ENCODE measurements at places on chromosomes 3 and 15.

DNA sequence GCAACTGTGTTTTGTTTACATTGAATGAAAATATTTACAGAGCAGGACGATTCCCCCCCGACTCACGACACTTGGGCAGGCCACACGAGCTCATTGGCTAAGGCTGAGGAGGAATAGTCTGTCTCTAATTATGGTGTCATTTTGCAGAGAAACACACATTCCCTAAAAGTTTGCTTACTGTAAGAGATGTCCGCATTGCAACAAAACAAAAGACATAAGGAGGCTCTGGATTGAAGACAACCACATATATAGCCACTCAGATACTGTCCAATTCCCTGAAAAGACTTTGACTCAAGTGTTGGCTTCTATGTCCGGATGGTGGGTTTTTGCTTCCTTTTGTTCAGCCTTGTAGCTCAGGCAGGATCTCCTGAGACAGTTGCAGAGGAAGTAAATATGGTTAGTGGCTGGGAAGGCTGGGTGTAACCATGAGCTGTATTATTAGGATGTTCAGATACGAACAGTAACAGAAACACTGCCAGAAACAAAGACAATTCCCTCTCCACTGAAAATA, 170.4 kb downstream of the KLHL25 start:
- H3K4me1 ChIP-seq: no peaks in the 10 kb centered on the region
- DNase-seq: no peak
- H3K4me3 ChIP-seq: no peak overlapping the region

DNA sequence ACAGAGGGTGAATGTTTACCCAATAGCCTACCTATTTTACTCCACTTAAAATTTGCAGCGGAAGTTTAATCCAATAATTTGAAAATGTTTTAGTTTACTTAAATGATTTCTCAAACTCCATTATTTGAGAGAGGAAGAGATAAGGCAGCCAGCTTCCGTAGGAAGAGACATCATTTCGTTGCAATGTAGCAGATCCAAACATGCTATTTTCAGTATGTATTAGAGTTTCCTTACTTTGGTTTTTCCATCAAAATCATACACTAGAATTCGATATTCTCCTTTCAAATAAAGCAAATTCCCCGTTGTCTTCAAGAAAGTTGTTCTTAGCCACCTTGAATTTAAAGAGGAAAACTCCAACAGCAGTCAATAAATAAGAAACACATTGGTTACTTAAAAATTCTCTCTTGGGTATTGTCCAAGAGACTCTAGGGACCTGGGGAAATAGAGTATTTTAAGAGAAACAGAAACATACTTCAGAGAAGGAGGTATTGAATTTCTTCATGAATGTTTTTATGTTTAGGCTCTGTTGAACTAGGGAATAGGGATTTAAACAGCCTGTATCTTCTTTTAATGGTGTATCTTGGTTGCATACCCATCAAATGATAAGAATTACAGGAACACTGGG, 324.5 kb upstream of the GBE1 start:
- H3K4me3 ChIP-seq: no peak overlapping the region
- no peak overlapping the region for H3K27ac ChIP-seq
- DNase-seq: no peak
- H3K27me3 ChIP-seq: no peaks in the 10 kb centered on the region
- no peaks in the 10 kb centered on the region for H3K4me1 ChIP-seq

DNA sequence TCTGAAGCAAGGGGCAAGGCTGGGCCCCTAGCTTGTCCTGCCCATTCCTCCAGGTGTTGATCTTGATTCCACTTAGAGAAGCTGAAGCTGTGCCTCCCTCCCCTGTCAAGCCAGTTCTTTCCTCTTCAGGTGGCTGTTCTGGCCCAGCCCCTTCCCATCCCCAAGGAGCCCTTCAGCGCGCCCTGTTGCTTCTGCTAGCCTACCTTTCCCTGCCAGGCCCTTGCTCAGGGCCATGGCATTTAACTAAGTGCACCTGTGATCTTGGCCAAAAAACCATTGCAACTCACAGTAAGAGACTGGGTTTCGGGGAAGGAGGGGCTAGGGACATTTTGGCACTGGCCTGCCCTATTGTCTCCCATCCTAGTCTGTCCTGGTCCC, 1.9 kb upstream of the WDR6 start:
- no peaks in the 10 kb centered on the region for H3K27me3 ChIP-seq
- H3K27ac ChIP-seq: no peak overlapping the region
- peaks cover 4% of the 10 kb centered on the region for H3K4me1 ChIP-seq
- H3K4me3 ChIP-seq: no peak overlapping the region
- no peak for DNase-seq

DNA sequence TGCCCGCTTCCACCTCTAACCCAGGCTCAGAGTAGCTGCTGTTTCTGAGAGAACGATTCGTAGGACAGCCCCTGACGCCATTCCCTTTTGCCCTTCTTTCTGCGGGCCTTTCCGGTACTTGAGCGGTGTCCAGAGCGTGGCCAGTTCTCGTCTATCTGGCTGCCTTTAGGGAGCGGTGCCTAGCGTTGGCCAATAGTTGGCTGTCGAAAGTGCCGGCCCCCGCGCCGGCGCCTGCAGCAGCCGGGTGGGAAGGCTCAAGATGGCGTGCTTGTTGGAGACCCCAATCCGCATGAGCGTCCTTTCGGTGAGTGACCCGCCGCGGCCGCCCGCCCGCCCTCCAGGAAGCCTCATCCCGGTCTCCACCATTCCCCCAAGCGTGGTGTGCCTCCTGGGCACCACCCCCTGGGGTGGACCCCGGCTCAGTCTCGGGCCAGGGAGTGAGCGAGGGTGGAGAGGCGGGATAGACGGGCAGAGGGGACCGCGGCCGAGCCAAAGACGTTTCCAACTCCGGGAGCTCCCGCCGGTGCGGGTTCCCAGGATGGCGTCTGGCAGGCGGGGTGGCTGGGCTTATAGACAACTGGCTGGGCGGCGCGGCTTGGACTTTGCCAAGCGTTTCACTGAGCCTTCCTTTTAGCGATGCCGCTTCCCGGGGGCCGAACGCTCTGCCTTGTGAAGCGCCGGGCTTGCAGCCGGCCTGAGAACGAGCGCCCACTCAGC, at the start of gene ARMC8:
Gene ARMC8 (plus strand): TSS at position 6 of the 717 bp plus-strand sequence. CDS start 254 bp downstream, at position 260.
- H3K4me1 ChIP-seq: no peaks in the 10 kb centered on the region
- no peak for DNase-seq
- H3K36me3 ChIP-seq: peaks cover under 1% of the 10 kb centered on the region

- H3K27me3 ChIP-seq: no peaks in the 10 kb centered on the region
- no peak overlapping the region for H3K27ac ChIP-seq
- peaks cover 5% of the 10 kb centered on the region for H3K4me1 ChIP-seq
- H3K4me3 ChIP-seq: no peak overlapping the region
- no peaks in the 10 kb centered on the region for H3K36me3 ChIP-seq
Measured at GRCh38 chr3:114213627-114214541, 23.5 kb downstream of the ZNF80 start.

DNA sequence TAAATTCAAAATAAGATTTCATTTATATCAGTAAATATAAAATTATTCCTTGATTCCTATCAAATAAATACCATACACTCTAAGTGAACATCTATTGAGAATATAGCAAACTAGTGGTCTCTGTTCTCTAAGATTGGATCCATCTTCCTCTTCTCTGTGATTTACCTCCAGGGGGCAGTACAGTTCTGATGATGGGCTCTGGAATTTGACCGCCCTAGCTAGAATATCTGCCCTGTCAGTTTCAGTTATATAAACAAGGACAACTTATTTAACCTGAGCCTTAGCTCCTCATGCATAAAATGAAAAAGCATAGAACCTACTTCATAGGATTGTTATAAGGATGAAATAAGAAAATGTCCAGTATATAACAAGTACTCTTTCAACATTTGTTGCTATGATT, 171.1 kb upstream of the CCDC54 start:
- H3K4me3 ChIP-seq: no peak overlapping the region
- no peak overlapping the region for H3K27ac ChIP-seq
- peak; percentile 16 for DNase-seq

- no peak overlapping the region for H3K4me3 ChIP-seq
- DNase-seq: no peak
- H3K4me1 ChIP-seq: no peaks in the 10 kb centered on the region
- no peak overlapping the region for H3K27ac ChIP-seq
- H3K36me3 ChIP-seq: peaks cover 6% of the 10 kb centered on the region
- H3K27me3 ChIP-seq: no peaks in the 10 kb centered on the region
Measured at GRCh38 chr3:42209917-42210316, 56.1 kb downstream of the CCK start.

- H3K36me3 ChIP-seq: no peaks in the 10 kb centered on the region
- no peak overlapping the region for H3K27ac ChIP-seq
- no peaks in the 10 kb centered on the region for H3K27me3 ChIP-seq
- H3K4me3 ChIP-seq: no peak overlapping the region
- no peaks in the 10 kb centered on the region for H3K4me1 ChIP-seq
- DNase-seq: no peak
Measured at GRCh38 chr15:85828874-85829273, 34.1 kb upstream of the KLHL25 start.

Measured in iPS DF 6.9 (cell line).